Astrocyte of the spinal cord (primary cell): ENCODE measurements at places on chromosomes 2 and 18.
A peak's percentile ranks its signal among the peaks of the same experiment; 100 is the strongest.

DNA sequence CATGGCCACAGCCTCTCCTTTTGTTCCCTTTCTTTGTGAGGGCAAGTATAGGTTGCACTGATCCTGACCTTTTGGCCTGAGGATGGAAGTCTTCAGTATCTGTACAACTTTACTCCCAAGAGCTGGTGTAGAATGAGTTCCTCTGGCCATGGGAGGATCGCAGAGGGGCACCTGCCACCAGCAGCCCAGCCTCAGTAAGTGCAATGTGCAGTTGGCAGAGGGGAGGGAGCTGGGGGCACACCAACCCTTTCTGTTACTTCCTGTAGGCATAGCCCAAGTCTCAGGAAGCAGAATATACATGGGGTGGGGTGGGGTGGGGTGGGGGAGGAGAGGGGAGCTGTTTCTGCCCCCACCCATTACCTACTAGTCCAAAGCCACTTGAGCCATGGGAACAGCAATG is 65.1 kb upstream of the AQP4 start:
- no peak for DNase-seq

DNA sequence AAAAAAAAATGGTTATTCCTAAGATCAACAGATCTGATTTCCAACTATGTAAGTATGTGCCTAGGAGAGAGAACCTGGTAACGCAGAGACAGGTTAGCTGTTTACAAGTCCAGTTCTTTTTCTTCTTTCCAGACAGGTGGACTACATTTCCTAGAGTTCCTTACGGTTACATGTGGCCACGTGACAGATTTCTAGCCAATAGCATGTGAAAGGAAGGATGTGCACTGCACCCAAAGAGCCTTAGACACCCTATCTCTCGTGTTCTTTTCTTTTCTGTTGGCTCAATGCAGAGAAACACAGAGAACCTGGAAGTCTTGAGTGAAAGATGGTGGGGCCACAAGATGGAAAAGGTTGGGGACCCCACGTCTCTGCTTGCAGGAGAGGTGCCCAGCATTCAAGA is 375.9 kb downstream of the TNS1 start:
- no peak for DNase-seq

DNA sequence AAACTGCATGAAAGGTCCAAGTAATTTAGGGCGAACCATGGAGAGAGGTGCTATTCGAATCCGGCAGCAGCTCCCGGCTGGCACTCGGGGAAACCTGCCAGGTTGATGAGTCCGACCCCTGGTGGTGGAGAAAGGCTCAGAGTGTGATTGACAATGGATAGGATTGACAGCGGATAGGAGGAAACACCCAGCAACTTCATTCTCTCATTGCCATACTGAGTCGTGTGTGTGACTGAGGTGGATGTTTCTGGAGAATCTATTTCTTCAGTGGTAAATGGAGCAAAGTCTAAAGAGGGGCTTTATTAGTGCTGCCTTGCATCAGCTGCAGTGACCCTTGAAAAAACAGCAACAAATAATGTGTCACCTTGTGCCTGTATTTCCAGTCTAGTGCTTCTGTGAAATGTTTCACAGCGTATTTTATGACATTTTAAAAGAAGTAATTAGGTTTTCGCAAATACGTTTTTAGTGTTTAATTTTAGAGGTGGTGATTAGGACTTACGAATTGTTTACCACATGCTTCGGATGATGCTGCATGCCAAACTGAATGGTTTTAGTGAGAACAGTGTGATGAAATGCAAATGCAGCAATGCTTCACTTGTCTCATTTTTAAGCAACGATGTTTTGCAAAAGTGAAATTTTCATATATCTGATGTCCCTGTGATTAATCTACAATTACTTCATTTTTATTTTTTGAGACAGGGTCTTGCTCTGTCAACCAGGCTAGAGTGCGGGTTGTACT is 102.0 kb downstream of the DCDC2C start:
- DNase-seq, result no peak

DNA sequence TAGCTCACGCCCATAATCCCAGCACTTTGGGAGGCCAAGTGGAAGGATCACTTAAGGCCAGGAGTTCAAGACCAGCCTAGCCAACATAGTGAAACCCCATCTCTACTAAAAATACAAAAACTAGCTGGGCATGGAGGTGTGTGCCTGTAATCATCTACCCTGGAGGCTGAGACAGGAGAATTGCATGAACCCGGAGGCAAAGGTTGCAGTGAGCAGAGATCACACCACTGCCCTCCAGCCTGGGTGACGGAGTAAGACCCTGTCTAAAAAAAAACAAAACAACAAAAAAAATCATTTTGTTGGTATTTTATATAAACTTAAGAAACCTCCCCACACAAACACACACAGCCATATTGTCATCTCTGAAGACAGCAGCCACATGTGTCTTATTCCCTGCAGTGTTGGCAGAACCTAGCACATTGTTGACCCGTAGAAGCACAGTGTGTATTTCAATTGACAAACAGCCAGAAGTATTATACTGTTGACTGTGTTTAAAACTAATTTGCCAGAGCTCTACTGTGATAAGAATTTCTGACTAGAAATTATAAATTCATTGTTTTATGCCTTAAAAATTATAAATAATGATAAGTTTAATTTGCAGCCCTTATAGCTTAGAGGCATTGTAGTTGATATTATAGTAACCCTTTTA is 68.1 kb downstream of the DNAJC10 start:
- no peak for DNase-seq

DNA sequence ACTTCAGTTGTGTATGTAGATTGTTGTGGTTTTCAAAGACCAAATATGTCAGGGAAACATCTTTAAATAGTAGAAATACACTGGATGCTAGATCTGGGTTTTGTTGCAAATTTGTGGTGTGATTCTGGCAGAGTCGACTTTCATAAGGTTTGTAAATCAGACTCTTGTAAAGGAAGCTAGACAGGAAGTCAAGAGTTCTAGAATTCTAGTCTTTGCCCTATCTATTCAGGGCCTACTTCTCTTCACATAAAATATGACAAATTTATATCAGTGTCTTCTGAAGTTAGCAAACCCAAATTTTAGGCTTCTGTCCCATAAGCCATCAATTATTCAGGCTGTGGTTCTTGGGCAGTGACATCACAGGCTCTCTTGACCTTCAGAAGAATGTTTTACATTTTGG is 1579.2 kb upstream of the PIK3C3 start:
- DNase-seq, result peak; percentile 10

- no peak for DNase-seq
Observed at GRCh38 chr18:1392046-1392445, 487.4 kb downstream of the ADCYAP1 start.

DNA sequence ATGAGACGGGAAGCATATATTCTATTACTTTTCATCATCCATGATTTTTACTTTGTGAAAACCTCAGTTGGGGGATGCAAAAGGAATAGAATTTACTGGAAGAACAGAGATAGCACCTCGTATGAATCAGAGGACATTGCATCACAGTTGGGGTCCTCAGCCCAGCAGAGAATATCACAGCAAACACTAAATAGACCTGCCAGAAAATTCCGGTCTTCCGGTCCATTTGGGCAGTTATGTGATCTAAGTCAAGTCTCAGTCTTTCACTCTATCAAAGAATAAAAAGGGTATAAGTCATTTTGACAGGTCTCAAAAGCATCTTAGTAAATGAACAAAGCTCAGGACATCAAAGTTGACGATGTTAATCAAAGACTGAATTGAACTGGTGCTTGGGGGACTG is 1100.6 kb downstream of the DPP10 start:
- DNase-seq, result no peak

GRCh38 chr2:84556190-84556589 is 39.9 kb downstream of the DNAH6 start:
- DNase-seq, result no peak

GRCh38 chr18:31302991-31303390 is 15.0 kb upstream of the DSG1 start:
- DNase-seq, result peak; percentile 46

DNA sequence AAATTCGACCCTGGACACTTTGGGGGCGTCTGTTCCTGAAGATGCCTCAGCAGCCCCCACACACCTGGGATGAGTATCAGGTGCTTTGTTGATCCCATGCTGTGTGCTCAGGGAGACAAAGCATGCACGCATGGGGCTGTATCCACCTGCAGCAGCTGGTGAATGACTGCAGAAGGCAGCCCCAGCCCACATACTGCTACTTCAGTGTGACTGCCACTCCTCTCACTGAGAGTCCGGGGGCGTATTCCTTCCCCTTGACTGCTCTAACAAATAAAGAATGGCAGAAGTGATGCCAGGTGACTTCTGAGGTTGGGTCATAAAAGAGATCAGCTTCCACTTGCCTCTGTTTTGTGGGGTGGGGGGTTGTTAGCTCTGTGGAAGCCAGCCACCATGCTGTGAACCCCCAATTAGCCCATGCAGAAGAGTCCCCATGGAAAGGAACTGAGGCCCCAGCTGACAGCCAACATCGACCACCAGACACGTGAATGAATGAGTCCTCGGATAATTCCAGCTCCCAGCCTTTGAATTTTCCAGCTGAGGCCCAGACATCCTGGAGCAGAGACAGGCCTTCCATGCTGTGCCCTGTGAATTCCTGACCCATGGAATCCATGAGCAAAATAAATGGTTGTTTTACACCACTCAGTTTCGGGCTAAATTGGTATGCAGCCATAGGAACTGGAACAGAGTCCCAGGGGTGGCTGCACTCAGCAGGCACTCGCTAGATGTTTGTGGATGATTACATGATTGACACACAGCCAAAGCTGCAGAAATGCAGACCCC is 289.3 kb downstream of the CELF4 start:
- DNase-seq, result no peak

DNA sequence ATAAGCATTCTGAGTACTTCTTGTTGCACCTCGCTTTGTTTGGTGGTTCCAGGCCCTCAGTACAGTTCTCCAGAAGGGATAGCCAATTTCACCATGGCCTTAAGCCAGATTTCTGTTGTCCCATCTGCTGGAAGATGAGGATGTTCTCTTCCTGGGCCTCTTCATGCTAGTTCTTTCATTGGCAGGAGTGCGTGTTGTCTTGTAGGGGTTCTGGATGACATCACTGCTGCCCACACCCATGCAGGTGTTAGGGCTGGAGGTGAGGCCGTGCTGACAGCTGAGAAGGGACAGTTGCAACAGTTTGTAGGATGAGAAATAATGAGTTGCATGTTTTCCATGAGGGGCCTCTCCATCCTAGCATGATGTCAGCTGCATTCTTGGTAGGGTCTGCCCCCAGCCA is 142.9 kb downstream of the LDLRAD4 start:
- DNase-seq, result no peak

- peak; percentile 67 for DNase-seq
Observed at GRCh38 chr2:54208364-54209240, 47.4 kb downstream of the TSPYL6 start.

DNA sequence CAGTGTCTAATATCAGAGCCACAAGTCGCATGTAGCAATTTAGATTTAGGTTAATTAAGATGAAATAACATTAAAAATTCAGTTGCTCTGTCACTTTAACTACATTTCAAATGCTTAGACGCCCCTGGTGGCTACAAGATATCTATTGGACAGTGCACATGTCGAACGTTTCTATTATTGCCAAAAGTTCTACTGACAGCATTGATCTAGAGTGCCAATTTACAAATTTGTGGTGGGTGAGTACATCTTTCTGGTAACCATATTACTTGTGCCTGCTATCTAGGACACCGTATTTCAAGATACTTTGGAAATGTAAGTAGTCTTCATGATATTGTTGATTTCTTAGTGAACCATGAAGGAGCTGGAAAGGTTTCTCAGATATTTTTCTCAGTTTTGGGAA is 20.2 kb downstream of the PIK3C3 start:
- DNase-seq, result no peak

DNA sequence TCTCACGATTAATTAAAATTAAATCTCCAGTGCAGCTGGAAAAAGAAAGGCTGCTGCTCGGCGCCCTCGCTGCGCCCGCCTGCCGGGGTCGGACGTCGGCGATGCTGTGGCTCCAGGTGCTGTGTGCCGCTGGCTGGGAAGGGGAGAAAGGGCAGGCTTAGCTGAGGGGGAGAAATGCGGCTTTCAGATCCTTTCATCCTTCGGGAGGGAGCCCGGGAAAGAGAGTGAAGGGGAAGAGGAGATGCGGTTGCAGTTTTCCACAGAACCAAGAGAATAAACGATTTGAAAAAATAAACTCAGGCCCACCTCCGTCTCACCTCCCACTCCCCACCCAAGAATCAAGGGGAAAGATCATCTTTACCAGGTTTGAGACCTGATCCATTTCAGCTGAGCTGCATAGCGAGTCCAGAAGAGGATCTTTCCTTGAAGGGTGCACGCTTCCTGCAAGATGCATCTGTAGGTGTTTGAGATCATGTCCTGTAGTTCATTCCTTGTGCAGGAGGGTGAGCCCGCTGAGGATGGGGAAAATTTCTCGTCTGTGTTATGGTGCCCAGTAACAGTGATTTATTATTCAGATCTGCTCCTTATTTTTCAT is 495 bp downstream of the TMEM169 start:
- no peak for DNase-seq

- DNase-seq, result no peak
Observed at GRCh38 chr2:19070886-19071285, 287.5 kb downstream of the OSR1 start.

DNA sequence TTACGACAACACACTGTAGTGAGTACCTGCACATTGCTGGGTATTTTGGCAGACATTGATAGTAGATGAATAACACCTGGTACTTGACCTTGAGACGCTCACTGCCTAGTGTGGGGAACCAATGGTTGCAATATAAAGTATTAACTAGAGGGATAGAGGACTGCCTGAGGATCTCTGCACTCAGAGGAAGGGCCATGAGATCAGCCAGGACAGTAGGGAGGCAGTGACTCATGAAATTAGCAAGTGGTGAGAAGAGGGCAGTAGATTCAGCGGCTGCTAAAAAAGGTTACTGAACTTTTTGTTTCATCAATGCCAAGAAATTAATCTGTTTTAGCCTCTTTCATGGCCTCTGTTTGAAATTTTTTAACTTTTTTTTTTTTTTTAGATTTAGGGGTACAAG is 250.8 kb upstream of the TCF4 start:
- DNase-seq, result peak; percentile 56

GRCh38 chr18:23238152-23238531 is 102.9 kb downstream of the CABLES1 start:
- peak; percentile 85 for DNase-seq

DNA sequence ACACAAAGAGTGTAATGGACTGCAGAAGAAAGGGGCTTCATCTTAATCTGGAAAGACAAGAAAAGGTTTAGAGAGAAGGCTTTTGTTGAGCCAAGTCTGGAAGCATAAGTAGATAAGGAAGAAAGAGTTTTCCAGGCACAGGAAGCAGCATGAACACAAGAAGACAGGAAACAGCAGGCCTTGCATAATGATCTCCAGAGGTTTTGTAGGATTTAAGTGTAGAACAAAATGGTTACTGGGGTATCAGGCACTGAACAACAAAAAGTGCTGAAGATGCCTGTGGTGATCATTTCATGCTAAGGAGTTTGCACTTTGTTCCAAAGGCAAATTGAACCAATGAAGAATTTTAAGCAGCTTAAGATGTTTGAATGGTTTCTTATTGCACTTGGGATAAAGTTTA is 281.6 kb upstream of the TANK start:
- DNase-seq, result no peak

DNA sequence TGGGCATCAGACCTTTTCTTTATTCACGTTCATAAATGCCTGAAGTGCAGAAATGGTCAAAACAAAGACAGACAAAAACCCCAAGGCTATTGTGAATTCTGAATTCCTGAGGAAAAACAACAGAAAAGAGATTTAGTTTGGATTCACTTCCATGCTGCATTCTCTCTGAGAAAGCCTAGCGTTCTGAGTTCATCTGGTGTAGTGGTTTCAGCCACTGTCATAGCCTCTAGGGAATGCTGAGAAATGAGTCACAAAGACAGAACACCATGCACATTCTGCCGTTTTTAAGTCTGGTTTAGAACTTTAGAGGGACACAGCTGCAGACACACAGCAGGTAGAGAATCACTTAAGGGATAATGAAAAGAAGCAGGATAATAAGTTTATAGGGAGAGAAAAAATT is 93.8 kb downstream of the LRP1B start:
- peak; percentile 71 for DNase-seq
